Left colon (tissue), 2 donors: ENCODE measurements at places on chromosomes 16 and 17.
A peak's percentile ranks its signal among the peaks of the same experiment; 100 is the strongest.

DNA sequence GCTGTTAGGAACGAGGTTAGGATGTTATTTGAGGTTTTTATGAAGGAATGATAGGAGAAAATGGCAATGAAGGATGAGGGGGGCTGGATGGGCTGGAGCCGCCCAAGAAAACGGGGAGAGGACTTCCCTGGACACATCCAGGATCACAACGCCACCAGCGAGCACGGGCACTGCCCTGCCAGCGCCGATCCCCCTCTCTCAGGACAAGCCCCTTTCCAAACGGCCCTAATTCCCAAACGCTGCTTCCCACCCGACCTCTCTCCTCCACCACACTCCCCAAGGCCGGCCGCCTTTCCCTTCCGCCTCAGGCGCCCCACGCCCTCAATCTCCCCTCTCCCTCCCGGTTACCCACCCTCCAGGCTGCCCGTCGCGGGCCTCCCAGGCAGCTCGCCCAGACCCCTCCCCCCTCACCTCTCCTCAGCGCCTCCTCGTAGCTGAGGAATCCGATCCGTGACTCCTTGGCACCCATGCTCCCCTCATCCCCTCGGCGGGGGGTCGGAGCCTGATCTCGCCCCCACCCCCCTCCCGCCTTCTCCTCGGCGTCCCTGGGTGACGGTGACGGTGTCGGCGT lies 377 bp downstream of the USP32 start:
- peak; percentile 80 for DNase-seq

- DNase-seq: no peak
These were observed 1.5 kb upstream of the WFIKKN1 start for GRCh38 chr16:629185-629832.

DNA sequence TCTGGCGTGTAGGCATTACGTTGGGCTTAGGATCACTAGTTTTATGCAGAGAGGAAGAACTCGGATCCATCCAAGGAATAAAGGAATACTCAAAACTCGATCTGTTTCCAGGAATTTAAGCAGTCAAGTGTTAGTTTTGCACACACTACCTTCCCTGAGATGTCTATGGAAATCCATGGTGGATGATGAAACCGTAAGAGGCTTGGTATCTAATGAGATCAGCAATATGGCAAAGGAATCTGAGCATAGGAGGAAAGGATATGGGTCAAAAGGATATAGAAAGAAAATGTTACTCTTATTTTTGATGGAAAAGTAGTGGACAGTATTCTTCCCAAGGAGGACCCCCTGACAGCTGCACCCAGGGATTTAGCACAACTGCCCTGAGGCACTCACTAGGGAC lies 59.6 kb downstream of the SMG6 start:
- DNase-seq: no peak

- DNase-seq: no peak
These were observed 342.9 kb downstream of the FOXL1 start for GRCh38 chr16:86921289-86921688.

DNA sequence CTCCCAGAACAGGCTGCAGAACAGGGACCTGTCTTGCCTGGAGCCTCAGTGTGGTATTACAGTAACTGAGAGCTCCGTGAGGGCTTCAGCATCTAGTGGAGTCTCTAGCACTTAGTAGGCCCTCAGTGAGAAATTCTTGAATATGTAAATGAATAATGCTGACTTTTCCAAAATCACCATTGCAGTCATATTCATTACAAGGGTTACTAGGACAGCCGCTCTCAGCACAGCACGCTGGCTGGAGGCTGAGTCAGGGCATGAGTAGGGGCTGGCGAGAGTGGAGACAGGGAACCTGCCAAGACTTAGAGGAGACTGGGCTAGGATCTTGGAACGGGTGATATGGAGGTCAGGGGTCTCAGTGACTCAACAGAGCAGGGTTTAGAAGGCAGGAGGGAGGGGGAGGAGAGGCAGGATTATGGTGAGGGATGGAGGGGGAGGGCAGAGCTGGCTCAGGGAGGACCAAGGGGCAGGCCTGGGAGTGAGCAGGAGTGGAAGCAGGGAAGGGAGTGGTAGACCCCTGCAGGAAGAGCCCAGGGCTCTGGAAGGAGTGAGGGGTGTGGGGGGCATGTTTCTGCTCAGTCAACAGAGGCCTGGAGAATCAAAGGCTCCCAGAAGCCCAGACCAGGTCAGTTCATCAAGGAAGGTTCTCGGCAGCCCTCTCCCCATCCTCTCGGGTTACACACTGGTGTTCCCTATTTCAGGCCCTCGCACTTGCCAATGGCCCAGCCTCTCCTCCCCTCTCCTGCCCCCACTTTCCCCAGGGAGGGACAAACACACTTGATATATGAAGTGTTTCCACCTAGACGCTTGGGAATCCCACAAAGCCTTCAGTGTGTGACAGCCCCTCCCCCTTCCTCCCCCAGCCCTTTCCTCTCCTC lies 42.3 kb downstream of the FZD2 start:
- peak; percentile 19 for DNase-seq

DNA sequence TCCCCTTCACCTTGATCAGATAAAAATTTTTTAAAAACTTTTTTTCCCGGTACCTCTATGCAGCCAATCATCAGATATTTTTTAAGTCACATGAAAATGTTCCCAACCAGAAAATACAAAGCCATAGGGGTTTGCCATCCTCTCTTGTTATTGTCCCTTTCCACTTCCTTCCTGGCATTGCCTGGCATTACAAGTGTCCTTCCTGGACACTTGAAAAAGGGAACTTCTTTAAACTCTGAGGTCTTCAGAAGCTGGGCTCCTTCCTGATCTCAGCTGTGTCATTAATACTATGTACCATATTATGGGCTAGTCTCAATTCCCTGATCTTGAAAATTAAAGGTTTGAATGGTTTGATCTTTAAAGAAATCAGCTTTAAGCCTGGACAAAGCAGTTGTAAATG lies 64.9 kb downstream of the TEX14 start:
- DNase-seq: no peak

- DNase-seq: no peak
These were observed 2.7 kb downstream of the SLC38A10 start for GRCh38 chr17:81292450-81292849.

- no peak for DNase-seq
These were observed 684 bp downstream of the ZFP90 start for GRCh38 chr16:68539711-68540239.

DNA sequence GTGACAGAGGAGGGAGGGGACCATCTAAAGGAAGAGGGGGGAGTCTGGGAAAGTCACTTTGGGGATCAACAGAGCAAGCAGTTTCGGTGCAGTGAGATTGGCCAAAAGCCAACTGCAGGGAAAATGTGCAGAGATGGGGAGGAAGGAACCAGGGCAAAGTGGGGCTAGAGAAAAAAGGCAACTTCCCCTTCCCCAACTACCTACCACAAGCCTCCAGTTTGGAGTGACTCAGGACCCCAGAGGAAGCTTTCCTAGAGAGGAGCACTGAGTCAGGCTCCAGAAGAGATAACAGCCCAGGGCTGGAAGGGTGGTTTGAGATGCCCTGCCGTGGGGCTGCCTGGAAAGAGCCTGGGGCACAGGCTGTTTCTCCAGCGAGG lies 6.9 kb upstream of the CD300LD start:
- no peak for DNase-seq

GRCh38 chr17:39823407-39824054 lies 40.6 kb downstream of the IKZF3 start:
- DNase-seq: no peak

DNA sequence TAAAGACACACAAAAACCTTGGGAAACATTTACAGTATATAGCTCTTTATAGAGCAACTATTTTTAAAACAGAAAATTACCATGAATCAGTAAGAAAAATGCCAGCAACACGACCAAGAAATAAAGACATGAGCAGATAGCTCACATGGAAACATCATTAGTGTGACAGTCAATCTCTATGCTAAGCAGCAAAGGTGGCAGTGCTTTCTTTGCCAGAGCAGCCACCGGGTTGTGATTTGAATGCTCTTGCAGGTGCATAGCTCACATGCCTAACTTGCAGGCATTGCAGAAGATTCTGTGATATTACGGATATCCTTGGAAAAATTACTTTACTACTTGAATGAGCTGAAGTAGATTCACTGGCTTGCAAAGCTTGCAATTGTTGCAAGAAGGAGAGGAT lies 652.9 kb upstream of the C16orf82 start:
- DNase-seq: no peak

DNA sequence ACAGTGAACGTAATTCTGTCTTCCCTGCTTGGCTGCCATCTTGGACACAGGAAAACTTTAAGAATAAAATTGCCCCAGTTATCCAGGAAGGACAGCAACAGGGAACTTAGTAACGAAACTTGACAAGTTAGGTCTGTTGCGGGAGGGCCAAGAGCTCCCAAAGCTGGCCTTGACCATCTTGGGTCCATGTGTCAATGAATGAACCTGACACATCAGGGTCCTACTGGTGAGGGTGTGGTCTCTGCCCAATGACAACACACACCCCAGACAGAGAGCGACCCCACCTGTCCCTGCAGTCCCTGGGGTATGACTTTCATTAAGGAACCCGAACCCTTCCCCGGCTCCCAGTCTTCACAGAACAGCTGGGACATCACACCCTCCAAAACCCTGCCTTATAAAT lies 96.3 kb downstream of the NDE1 start:
- no peak for DNase-seq

DNA sequence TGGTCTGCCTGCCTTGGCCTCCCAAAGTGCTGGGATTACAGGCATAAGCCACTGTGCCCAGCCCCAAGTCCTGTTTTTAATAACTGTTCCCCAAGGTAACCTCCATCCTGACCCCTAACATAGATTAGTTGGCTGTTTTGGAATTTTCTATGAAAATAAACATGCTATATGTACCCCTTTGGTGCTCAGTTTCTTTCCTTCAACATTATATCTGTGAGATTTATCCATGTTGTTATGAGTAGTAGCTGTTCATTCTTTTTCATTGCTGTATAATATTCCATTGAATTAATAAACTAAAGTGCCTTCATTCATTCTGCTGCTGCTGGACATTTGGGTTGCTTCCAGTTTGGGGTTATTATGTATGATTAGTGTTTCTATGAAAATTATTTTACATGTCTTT lies 26.3 kb upstream of the FMNL1 start:
- no peak for DNase-seq

- no peak for DNase-seq
These were observed 918 bp upstream of the MRM1 start for GRCh38 chr17:36600465-36600864.

- no peak for DNase-seq
These were observed 124.1 kb downstream of the CMIP start for GRCh38 chr16:81568749-81569087.
